ENCODE measurements at places on chromosomes 4 and X.

- DNase-seq = no peak
Observed at GRCh38 chrX:18548996-18549395, 122.9 kb downstream of the RS1 start.

GRCh38 chrX:45140812-45141211, 59.9 kb downstream of the DIPK2B start:
- DNase-seq = no peak

DNA sequence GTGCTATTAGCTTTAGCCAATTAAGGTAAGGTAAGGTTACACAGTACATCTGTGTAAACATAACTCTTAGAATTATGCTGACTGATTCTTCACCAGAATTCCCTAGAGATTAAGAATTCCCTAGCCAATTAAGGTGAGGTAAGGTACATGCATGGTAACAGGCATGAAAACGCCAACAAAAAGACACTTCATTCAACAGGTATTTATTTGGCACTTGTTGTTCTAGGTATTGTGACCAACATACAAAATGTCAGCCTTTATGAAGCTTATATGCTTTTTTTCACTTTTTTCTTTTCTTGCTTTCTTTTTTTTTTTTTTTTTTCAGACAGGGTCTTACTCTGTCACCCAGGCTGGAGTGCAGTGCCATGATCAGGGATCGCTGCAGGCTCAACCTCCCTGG, 47.2 kb downstream of the EDNRA start:
- DNase-seq = no peak

- DNase-seq = no peak
Observed at GRCh38 chr4:106058921-106059320, 163.7 kb downstream of the NPNT start.

DNA sequence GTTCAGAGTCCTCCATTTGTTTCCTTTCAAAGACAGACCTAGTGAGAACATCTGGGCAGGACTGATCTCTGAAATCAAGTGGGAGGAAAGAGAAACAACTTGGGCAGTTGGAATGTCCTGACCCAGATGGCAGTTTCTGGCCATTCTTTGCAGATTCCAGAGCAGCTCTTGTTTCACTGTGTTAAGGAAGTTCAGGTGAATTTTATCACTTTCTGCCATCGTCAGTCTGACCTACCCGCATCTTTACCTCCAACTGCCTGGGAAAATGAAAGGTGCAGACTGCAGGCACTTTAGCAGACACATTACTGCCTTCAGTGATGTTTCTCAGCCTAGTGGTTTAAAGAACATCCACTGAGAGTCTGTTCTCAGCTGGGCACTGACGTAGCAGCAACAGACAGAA, 216.2 kb downstream of the CEP135 start:
- no peak for DNase-seq

GRCh38 chr4:183195534-183195933, 96.5 kb downstream of the WWC2 start:
- no peak for DNase-seq

DNA sequence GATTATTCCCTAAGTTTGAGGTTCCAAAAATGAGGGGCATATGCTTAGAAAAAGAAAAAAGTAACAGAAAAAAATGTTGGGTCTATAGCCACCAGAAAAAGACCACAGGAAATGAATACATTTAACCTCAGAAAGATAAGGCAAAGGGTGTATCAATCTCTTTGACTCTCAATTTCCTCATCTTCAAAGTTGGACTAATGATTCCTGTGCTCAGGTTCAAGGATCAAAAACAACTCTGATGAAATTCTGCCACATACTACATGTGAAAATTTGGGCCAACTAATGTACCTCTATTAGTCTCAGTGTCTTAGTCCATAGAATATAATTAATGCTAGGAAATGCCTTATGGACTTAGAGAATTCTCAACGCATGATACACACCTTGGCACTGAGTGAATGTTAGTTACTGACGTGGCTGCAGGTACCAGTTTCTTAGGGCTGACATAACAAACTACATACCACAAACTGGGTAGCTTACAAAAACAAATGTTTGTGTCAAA, 257.7 kb downstream of the ANKRD50 start:
- no peak for DNase-seq

DNA sequence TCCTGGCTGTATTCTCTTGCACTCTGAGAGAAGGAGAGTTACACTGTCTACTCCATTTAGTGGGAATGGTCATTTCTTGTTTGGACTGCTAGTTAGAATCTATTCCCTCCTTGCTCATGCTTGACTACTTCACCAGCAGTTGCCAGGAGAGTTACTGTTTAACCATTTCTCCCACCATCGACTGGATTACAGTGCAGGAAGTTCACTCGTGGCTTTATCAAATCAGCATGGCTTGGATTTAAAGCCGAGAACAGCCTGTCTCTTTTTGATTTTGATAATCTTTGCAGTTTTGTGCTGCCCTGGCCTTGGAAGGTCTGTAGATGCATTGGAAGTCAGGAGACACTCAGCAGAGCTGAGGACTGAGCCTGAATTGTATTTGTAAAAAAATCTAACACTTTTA, 3.2 kb downstream of the GBA3 start:
- no peak for DNase-seq

- no peak for DNase-seq
Observed at GRCh38 chr4:72896515-72896914, 173.0 kb downstream of the COX18 start.

- no peak for DNase-seq
Observed at GRCh38 chr4:132334081-132334480, 815.0 kb upstream of the PCDH10 start.

- no peak for DNase-seq
Observed at GRCh38 chr4:83870328-83870950, 334.5 kb downstream of the GPAT3 start.

DNA sequence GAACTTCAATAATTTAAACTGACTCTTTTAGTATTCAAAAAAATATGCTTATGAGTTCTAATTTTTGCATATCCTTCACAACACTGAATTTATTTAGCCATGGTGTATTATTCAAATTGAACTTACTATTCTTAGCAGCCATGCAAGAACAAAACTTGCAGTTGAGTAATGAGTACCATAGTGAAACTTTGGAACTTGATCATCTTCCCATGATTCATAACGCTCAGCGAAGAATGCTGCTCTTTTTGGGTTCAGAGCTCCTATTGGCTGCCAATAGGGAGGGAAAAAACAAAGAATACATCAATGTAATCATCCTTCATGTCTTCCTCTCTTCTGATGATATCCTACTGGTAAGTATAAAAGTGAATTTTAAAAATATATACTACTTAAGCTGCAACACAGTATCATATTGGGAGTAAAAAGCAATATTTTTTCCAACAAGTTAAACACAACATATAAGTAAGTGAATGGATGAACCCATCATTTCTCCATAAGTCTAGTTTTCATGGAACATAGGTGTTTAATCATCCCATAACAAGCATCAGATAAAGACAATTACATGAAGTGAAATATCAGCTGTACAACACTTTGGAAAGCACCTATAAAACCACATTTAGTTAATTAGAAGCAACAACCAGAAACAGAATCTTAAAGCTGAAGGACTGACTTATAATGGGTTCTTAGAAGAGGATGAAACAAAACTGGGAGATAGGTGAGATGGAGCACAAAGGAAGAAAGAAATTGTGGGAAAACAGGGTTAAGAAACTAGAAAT, 145.2 kb upstream of the MAB21L2 start:
- no peak for DNase-seq

- no peak for DNase-seq
Observed at GRCh38 chrX:131979116-131979515, 44.0 kb upstream of the STK26 start.

DNA sequence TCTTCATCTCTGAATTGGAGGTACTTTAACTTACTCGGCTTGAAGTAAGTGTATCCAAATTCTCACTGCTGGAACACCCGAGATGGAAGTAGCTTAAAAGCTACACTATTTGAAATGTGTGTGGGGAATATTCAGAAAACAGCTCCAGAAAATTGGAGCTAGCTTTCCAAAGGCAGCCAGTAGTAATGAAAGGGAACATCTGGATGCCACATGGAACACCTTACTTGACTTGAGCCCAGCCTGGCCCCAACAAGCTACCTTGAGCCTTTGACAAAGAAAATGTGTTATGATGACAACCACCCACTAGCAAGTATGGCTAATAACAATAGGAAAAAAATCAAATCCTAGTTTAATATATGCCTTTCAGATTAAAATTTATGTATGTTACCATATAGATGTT, 161.5 kb downstream of the PRDM5 start:
- no peak for DNase-seq
